OCI-M1 (cell line): ENCODE measurements at places on chromosomes 12 and 14.

GRCh38 chr12:91515944-91516694, 333.5 kb upstream of the DCN start:
- peak; percentile 35 for DNase-seq

GRCh38 chr14:74350211-74350927, 2.1 kb downstream of the VRTN start:
- no peak for DNase-seq

GRCh38 chr12:116964054-116965050, 53.6 kb downstream of the FBXW8 start:
- DNase-seq, result no peak

DNA sequence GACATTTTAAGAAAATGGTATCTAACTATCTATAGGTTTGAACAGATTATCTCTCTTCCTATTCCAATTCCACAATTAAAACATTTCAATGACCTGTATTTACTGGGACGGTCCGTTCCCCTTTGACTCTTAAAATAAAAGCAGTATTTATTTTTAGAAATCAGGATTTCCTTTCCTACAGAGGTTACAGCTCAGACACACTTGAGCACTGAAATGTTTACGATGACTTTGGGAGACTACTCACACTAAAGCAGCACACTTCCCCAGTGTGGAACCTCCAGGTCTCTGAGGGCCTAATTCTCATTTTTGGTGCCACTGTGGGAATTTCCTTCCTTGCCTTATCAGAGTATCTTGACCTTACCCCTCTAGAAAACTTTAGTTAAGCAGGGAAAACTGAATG, 181.8 kb downstream of the PRKD1 start:
- no peak for DNase-seq

DNA sequence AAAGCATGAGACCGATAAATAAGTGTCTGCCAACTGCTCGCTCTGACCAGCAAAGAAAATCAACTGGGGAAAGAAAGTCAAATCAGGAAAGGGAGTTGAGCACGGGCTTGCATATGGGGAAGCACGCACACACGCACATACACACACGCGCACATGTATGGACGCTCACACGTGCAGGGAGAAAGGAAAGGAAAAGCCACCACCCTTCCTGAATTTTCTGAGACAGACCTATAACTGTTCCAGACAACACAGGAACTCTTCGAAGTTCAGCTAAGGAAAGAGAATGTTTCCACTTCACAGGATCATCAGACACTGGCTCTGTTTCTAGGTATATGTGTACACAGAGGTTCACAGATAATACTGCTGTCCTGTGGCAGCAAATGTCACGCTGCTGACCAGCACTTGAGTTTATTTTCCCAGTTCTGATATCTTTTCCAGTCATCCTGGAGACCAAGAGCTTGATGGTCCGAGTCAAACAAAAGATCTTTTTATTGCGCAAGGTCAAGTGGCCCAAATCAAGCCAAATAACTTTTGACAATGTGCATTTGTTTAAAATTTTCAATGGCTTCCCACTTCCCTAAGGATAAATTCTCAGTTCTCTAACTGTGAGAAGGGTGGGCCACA, 82.1 kb upstream of the TMCC3 start:
- DNase-seq, result no peak

GRCh38 chr12:53219292-53219955, 12.4 kb upstream of the ITGB7 start:
- peak; percentile 67 for DNase-seq

DNA sequence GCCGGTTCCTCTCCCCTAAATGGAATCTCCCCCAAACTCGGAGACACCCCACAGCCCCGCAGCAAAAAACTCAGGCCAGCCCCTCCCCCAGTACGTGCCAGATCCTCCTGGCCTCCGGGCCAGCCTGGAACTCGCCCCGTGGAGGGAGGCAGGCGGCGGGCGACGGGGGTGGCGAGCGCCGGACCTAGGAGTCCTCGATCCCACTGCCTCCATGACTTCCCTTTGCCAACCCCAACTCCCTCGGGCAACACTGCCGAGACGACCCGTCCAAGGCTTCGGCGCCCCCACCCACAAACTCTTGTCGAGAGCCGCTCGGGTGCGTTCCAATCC, 400 bp downstream of the ADCY6 start:
- DNase-seq, result no peak

DNA sequence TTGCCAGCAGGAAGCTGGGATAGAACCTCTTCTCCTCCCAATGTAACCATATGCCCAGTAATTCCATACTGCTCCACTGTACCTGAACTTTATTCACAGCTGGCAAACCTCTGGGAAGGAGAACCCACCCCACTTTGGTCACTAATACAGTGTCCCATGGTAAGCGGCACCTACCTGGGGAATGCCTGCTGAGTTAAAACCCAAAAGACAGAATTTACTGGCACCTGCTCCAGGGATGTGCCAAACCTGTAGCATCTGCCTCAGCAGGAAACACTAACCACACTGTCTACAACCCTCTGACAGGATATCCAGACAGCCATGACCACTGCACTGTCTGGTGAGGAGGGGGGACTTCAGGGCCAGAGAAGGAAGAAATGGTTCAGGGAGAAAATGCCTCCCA, 26.6 kb downstream of the DDX24 start:
- no peak for DNase-seq

DNA sequence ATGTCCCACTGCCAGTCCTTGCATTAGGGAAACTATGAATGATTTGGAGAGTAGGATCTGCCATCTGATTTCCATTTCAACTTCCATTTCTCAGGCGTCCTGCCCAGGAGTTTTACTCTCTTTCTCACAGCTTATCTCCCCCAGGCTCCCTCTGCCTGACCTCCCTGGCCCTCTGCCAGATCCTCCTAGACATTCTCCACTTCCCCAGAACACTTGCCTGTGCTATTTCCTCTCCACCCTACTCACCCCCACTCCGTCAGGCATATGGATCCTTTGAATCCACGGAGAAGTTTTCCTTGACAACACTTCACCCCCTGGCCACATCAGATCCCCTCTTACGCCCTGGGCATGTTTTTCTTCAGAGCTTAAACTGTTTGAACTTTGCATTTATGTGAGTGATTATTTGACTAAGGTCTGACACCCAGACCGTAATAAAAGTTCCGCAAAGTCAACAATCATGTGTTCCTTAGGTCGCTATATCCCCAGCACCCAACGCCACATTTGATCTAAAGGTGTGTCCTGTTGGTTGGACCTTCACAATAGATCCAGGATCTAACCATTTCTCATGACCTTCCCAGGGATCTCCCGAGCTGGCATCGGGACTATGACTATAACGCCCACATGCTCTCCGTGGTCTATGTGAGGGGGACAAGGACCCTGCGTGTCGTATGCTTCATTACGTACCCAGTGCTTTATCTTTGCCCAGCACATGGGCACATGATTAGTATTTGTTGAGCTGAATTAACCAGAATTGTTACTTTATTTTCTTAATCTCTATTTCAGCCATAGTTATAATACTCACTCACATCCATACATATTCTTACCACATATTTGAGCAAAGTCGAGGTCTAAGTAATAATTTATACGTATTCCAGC, 255.8 kb upstream of the FOXN3 start:
- peak; percentile 29 for DNase-seq

GRCh38 chr14:99395909-99396530, 84.6 kb downstream of the SETD3 start:
- DNase-seq, result no peak

DNA sequence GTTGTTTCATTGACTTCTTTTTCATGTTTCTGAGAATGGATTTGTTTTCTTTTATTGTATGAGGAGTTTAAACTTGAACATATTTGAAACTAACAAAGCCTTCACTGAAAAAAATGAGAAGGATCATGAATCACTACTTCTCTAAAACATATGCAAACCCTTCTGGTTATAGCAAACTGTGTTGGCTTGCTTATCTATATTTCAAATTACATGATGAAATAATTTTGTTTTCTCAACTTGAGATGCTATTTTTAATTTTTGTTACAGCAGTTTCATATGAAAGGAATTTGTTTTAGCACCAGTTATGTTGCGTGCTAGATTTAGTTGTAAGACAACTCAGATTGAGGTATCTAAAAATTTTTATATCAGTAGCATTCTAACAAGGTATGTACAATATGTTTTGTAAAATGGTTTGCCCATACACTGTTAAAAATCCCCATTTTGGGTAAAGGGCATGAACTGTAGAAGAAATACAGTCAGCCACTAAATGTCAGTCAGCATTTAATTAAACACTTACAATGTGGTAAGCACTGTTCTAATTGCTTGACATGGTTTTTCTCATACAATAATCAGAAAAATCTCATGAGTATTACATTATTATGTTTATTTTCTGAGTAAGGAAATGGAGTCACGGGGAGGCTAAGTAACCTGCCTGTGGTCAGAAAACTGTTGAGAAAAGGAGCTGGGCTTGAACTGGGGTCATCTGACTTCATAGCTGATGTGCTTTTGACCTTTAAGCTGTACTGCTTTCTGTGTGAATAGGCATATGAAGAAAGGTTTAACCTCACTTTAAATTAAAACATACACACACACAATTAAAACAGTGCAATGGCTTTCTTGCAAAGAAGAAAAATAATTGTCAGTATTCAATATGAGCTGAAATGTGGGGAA, 105.7 kb downstream of the PLEKHA5 start:
- DNase-seq, result peak; percentile 21

GRCh38 chr12:64669270-64669842, 59.1 kb downstream of the RASSF3 start:
- DNase-seq, result peak; percentile 33

DNA sequence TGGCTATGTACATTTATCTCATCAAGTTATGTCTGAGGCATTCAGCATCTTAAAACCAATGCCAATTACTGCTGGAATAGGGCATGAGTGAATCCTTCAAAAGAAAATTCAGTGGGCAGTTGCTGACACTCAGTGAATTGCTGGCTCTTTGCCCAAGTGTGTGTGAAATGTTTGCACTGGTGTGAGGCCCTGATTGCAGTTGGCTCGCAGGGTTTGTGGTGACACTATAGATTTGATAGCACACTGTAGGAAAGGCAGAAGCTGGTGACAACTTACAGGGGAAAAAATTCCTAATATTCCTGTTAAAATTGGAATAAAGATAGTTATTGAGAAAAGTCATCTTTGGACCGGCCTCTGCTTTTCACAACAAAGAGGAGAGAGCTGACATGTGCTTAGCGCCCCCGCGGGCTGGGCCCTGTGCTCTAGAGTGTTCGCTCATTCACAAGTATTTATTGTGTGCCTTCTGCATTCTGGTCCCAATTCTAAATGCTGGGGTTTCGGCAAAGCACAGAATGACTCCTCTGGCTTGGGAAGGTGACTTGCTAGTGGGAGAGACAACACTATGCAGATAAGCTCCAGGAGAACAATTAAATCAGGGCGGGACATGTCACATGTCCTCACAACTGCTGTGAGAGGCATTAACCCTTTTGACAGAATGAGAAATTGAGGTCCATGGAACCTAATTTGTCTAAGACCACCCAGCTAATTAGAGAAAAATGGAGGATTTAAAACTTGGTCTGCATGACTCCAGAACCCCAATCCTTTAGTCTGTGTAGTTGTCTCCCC, 418.7 kb downstream of the NPAS3 start:
- peak; percentile 27 for DNase-seq

DNA sequence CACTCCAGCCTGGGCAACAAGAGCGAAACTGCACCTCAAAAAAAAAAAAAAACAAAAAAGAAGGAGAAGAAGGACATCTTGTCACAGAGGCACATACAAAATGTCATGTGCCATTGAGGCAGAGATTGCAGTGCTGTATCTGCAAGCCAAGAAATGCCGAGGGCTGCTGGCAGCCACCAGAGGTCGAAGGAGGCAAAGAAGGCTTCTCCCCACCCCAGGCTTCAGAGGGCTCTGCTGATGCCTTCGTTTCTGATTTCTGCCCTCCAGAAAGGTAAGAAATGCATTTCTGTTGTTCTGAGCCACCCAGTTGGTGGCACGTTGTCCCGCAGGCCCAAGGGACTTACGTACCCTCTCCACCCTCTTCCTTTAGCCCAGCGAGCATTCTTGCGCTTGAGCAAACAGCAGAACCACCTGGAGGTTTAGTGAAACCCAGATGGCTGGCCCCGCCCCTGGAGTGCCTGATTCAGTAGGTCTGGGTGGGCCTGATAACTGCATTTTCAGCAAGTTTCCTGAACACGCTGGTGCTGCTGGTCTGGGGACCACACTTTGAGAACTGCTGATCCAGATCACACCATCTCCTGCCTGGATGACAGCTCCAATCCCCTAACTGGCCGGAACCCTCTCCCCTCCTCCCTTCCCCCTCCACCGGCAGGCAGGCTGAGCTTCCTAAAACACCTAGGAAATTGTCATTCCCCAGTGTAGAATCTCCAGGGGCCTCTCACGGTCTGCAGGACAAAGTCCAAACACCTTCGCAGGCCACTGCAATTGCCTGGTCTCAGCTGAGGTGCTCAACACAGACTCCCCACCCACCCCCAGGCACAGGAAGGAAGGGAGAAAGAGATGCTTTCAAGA, 21.1 kb upstream of the SCARB1 start:
- DNase-seq, result peak; percentile 78

DNA sequence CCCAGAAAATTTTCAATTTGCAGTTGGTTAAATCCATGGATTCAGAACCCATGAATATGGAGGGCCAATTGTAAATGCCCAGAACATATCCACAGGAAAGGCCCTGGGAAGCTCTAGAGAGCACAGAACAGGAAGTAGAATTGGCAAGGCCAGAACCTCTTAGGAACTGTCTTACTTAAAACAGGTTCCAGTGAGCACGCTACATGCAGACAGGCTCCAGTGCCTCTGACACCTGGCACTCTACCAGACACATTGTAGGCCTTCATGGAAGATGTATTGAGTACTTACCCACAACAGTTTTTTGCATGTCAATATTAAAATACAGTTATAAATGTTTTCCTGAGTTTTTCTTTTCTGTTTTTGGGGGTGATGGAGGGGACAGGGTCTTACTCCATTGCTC, 188.2 kb upstream of the FRMD6 start:
- no peak for DNase-seq

GRCh38 chr12:68786929-68787328, 21.0 kb upstream of the MDM2 start:
- DNase-seq, result peak; percentile 44

GRCh38 chr12:27001663-27002062, 12.5 kb downstream of the TM7SF3 start:
- DNase-seq, result no peak

DNA sequence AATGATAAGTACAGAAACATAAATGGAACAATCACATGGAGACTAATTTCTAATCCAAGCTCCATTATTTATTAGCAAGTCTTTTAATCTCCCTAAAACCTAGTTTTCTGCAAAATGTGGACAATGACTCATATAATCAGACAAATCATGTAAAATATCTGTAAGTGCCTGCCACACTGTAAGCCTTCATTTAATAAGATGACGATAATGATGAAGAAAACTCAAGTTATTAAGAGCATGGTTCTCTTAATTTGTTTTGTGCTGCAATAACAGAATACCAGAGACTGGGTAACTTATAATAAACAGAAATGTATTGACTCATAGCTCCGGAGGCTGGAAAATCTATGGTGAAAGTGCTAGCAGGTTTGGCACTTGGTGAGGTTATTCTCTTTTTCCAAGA, 535.3 kb upstream of the LRFN5 start:
- no peak for DNase-seq

- DNase-seq, result no peak
Observed at GRCh38 chr14:67765192-67765834, 51.1 kb downstream of the ZFYVE26 start.

GRCh38 chr14:72333357-72333756, 401.1 kb downstream of the RGS6 start:
- DNase-seq, result no peak
